ENCODE measurements at places on chromosomes 12 and 14.
A peak's percentile ranks its signal among the peaks of the same experiment; 100 is the strongest.

DNA sequence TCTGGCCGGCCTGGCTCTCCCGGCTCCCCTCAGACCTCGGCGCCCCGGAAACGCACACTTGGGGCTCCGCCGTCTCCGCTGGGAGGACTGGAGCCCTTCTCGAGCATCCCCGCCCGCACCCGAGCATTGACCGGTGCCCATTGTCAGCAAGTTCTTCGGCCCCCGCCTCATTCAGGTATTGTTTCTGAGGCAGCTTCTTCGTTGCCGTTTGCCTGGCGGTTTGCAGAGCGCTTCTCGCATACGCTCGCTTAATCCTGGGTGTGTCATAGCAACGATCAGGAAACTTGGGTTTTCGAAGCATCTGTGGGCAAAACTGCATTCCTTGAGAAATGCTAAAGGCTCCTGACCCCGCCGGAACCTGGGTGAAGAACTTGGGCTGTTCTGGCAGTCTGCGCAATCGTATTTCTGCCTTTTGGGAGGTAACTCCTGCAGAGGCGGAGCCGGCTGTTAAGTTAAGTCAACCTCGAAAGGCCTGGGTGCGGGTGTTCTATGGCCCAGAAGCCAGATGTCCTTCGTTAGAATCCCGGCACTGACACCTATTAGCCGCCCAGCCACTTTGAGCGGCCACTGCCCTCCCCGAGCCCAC lies 518 bp downstream of the GSKIP start:
- DNase-seq: peak; percentile 7

GRCh38 chr14:98379830-98380229 lies 892.2 kb downstream of the BCL11B start:
- DNase-seq: no peak

- DNase-seq: no peak
Observed at GRCh38 chr12:14310866-14311265, 54.6 kb upstream of the ATF7IP start.

GRCh38 chr12:19771858-19772257 lies 332.6 kb downstream of the AEBP2 start:
- DNase-seq: no peak

- DNase-seq: no peak
Observed at GRCh38 chr14:72788255-72788654, 105.6 kb downstream of the DPF3 start.

DNA sequence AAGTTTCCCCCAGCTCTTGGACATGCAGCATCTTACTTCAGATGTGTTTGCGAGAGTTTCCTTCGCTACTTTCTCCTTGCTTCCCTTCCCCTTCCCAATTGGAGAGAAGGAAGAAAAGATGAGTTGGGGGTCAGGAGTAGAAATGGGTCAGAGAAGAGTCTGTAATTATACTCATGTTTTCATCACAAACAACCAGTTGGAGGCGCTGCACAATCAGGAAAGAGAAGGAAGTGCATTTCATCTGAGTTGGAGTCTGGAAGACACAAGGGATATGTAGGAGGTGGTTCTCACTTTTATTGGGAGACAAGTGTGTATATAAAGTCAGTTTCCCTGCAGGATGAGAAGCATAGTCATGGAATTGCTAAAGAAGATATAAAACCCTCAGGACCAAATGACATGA lies 31.3 kb upstream of the VSX2 start:
- no peak for DNase-seq

DNA sequence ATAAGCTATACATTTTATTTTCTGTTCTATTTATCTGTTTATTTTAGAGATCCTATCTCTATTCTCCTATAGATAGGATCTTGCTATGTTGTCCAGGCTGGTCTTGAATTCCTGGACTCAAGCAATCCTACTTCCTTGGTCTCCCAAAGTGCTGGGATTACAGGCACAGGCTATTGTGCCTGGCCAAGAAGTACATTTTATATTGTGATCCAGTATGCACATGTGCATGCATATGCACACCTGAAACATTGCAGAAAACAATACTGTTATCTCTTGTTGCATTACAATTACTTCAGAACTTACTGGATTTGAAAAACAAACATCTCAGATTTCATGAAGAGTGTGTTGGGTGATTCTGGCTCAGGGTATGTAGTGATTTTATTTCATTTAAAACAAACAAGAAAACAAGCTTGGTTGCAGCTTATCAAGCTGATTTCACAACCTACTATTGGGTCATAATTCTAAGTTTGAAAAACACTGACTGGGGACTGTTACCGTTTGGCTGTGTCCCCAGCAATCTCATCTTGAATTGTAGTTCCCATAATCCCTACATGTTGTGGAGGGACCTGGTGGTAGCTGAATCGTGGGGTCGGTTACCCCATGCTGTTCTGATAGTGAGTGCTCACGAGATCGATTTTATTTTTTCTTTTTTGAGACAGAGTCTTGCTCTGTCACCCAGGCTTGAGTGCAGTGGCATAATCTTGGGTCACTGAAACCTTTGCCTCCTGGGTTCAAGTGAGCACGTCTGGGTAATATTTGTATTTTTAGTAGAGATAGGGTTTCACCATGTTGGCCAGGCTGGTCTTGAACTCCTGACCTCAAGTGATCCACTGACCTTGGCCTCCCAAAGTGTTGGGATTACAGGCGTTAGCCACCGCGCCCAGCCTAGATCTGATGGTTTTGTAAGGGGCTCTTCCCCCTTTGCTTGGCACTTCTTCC lies 31.3 kb downstream of the ERC1 start:
- no peak for DNase-seq

- DNase-seq: no peak
Observed at GRCh38 chr12:129163861-129164260, 310.6 kb downstream of the GLT1D1 start.

DNA sequence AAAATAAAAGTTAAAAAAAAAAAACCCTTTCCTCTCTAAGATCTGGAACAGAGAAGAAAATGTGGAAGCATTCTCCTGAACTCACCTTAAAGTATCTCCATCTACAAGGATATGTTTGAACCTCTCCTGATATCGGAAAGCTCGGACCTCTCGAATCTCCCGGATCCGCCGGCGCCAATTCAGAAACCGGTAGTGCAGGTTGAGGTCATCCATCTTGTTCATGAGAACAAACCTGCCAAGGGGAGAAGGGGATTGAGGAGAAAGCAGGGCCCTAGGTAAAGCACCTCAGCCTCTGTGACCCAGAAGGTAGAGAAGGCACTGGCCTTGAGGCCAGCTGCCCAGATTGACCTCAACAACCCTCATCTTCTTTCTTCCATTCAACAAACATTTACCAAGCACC lies 2.2 kb downstream of the SPRYD3 start:
- no peak for DNase-seq

DNA sequence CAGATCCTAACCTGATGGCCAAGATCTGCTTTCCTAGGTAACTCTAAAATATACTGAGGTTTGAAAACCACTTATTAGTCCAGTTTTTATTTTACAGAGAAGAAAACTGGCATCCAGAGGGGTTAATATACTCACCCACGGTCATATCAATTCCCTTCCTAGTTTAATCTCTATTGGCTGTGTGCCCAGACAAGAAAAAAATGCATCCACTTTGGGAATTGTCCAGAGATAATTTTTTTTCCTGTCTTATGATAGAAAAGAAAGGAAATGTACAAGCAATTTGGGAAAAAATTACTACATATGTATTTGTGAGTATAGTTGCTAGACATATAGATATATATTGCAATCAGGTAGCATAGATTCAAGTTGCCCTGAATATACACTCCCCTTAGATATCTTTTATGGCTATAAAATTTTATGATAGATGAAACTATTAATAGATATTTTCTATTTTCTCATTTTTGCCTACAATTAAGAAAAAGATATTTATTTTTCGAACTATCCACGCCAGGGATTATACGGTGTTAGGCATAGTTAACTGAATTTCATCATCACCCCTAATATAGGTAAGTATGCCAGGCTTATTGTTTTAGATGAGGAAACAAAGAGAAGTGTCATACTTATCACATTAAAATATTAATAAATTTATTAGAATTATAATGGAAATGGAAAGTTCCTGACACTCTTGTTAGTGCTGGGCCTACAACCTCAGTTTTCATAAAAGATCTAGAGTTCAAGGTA lies 100.5 kb upstream of the SLC38A2 start:
- DNase-seq: peak; percentile 59

GRCh38 chr14:70770490-70770889 lies 38.8 kb downstream of the MAP3K9 start:
- DNase-seq: no peak

DNA sequence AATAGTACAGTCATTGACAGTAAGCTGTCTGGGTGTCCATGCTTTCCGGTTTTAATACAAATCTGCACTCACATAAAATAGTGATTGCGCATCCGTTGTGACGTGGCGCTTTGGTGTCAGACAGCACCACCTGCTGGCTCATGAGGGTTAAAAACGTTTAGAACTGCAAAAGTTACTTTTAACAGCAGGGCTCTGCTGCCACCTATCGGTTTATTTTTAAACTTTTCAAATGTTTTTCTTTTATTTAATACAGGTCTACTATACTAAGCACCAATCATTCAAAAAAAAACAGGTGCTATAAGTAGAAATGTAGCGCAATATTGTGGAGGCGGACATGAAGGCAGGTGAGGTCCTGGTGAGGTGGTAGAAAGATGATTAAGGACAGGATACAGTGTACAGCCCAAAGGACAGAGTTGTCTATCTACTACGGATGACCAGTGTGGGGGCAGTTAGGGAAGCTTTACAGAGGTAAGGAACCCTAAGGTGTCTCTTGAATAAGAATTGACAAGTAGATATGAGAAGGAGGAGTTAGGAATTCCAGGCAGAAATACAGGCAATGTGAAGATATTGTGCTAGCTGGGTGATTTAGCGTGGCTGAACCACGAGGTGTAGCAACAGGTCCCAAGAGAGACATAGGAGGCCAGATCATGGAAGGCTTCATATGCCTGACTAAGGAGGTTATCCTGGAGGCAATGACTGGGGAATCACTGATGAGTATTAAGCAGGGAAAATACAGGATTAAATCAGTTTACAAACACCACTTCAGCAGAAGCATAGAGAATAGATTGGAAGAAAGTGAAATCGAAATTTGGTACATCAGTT lies 91.5 kb upstream of the PRB2 start:
- DNase-seq: peak; percentile 81

- no peak for DNase-seq
Observed at GRCh38 chr12:102680304-102680703, 199.9 kb upstream of the IGF1 start.

- DNase-seq: no peak
Observed at GRCh38 chr12:120760349-120761254, 35.0 kb downstream of the ACADS start.

DNA sequence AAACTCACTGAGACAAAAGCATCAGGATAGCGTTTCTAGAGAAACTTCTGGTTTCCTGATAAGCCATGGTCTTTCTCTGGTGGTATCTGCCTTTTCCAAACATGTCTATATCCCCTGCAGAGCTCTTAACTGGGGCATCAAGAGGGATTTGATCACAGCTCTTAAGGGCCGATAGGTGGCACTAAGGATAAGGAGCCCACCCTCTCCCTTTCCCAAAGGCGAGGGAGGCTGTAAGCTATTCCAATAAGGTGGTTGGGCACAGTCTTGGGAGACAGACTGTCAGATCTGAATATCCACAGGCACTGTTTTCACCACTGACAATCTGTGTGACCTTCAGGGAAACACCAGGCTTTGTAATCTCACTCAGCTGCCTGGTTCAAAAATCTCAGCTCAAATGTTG lies 206.0 kb downstream of the ADGRD1 start:
- no peak for DNase-seq

GRCh38 chr12:29389295-29389919 lies 8.4 kb upstream of the ERGIC2 start:
- no peak for DNase-seq

DNA sequence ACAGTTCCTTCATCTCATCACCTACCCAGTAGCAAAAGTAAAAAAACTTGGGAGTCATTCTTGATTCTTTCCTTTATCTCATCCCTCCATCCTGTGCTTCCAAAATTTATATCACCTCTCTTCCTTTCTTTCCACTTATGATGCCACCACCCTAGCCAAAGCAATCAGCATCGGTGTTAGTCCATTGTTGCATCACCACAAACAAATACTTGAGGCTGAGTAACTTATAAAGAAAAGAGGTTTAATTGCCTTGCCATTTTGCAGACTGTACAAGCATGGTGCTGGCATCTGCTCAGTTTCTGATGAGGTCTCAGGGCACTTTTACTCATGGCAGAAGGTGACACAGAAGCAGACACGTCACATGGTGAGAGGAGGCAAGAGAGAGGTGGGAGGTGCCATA lies 19.8 kb upstream of the CATSPERB start:
- no peak for DNase-seq

GRCh38 chr12:94025756-94026155 lies 122.6 kb upstream of the PLXNC1 start:
- DNase-seq: no peak

- no peak for DNase-seq
Observed at GRCh38 chr14:101604228-101604934, 43.1 kb downstream of the DIO3 start.

DNA sequence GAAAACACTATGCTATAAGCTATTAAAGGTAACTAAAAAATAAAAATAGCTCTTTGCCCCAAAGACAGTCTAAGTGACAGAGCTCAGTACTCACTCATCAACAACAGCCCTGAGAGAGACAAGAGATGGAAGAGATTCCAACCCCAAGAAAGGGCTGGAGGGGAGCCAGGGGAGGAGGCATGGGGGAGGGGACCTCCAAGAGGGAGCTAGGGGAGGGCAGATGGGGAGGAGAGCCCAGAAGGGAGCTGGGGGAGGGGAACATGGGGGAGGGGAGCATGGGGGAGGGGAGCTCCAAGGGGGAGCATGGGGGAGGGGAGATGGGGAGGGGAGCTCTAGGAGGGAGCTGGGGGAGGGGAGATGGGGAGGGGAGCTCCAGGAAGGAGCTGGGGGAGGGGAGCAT lies 7.7 kb downstream of the SSH1 start:
- peak; percentile 58 for DNase-seq

DNA sequence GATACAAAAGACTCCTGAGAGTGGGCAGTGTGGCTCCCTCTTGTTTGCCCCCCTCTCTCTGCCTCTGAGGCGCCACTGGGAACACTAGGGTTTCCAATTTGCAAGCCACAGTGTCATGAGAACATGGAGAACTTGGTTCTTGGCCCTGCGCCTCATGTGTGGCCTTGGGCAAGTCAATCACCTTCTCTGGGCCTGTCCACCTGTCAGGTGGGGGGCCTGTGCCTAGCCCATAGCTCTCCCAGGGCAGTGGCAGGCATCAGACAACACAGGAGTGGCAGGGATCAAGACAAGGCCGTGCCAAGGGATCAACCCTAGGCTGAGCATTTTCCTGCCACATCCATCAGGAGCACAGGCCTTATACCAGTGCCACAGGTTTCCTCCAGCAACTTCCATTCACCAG lies 185.3 kb downstream of the CALM1 start:
- DNase-seq: no peak

DNA sequence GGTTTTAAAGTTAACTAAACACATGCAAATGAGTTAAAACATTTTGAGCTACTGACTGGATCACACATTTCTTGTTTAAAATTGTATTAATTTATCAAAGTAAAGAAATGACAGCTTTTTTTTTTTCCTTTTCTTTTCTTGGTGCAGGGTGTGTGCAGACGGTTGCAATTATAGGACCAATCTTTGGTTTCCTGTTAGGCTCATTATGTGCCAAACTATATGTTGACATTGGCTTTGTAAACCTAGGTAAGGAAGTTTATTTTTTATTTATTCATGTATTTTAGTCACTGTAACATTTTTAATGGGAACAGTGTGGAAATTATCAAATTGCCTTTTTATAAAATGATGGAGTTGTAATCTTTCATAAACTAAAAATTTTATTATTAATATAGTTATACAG lies 21.9 kb downstream of the SLCO1C1 start:
- DNase-seq: no peak

- no peak for DNase-seq
Observed at GRCh38 chr12:2094597-2094996, 41.8 kb downstream of the CACNA1C start.

GRCh38 chr14:98704441-98704840 lies 567.6 kb downstream of the BCL11B start:
- no peak for DNase-seq

GRCh38 chr12:121839993-121840761 lies 18.5 kb downstream of the HPD start:
- DNase-seq: no peak
